Activated CD4-positive, alpha-beta T cell treated with anti-CD3 and anti-CD28 coated beads, Interleukin-2, amount 50 U/mL, for 24 hours (primary cell): ENCODE measurements at places on chromosomes 3 and 15.

DNA sequence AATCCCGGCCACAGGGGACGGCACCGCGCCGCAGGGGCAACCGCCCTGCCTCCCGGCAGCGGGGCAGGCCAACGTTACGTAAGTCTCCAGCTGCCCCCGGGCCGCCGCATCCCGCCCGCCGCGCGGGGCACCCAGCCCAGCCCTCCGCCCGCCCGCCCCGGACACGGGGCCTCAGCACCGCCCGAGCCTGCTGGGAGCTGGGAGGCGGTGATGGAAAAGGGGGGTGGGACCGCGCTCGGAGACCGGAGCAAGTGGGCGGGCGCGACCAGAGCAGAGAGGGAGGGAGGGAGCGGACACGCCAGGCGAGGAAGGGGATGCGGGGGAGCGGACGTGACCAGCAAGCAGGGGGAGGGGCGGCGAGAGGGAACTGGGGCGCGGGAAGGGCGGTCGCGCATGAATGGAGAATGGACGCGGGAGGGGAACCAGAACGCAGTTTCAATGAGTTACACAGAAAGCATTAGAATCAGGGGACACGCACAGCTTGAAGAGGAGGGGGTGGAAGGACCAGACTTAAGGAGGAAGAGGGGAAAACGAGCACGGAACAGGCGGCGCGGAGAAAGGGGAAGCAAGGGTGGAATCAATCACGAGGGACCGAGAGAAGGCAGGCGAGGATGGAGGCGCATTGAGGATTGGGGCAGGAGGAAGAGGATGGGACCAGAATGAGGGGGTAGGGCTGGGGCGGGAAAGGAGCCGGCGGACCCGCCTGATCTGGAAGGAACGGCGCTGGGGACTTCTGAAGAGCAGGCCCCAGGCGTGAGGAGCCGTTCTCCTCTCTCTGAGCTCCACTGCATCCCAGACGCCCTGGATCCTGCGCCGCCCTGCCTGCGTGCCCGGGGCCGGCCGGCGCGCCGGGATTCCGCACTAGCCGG, 559 bp downstream of the PKM start:
- DNase-seq: peak; percentile 72

DNA sequence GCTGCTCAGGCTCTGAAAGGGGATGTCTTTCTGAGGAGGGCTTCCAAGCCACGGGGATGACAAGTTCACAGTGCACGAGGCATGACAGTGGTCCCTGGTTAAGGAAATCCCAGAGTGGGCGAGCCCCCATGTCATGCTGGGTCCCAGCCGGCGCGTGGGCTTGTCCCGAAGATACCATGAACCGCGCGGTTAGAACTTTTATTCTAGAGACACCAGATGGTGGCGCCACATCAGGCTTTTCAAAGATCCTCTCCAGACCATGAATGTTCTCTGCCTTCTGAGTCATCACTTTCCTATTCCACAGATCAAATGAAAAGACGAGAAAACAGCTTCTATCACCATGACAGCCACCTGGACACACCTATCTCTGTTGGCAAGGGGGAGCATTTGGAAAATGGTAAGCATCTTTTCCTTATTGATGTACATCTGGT, 227.8 kb upstream of the LYSMD4 start:
- DNase-seq: peak; percentile 8

GRCh38 chr3:175287361-175287963, 428.3 kb downstream of the NAALADL2 start:
- no peak for DNase-seq

DNA sequence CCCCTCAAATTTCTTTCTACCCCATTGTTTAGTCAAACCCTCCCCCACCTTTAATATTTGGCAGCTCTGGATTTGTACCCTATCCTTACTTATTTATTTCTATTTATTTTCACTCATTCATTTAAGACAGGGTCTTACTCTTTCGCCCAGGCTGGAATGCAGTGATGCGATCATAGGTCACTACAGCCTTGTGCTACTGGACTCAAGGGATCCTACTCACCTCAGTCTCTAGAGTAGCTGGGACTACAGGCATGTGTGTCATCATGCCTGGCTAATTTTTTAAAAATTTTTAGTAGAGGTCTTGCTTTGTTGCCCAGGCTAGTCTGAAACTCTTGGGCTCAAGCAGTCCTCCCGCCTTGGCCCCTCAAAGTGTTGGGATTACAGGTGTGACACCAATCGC, 35.4 kb downstream of the ARIH1 start:
- no peak for DNase-seq

DNA sequence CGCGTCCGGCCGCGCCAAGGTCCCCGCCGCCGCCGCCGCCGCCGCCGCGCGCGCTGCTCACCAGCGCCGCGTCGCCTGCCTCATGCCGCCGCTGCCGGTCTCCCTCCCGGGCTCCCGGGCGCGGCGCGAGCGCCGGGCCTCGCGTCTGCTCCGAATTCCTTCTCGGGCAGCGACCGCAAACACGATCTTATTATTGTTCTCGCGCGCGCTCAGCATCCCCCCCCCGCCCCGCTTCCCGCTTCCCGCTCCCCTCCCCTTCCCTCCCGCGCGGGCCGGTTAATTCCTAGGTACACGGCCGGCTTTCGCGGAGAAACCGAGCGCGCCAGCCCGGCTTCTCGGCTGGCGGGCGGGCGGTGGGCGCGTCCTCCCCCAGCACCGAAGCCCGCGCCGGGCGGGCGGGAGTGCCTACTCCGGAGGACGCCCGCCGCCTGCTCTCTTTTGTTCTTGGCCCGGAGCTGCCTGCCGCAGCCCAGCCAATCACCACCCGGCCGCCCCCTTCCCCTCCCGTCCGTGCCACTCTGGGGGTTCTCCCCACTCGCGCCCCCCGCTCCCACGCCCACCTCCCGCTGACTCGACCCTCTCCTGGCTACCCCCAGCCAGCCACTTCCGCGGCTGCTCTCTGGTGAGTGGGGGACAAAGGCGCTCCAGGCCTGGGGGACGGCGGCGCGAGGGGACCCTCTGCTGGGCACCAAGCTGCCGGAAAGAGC, at the start of gene HDGFL3:
HDGFL3 (minus strand) TSS at position 164 of the 707 bp plus-strand sequence. CDS start 409 bp downstream, outside the sequence.
- no peak for DNase-seq

DNA sequence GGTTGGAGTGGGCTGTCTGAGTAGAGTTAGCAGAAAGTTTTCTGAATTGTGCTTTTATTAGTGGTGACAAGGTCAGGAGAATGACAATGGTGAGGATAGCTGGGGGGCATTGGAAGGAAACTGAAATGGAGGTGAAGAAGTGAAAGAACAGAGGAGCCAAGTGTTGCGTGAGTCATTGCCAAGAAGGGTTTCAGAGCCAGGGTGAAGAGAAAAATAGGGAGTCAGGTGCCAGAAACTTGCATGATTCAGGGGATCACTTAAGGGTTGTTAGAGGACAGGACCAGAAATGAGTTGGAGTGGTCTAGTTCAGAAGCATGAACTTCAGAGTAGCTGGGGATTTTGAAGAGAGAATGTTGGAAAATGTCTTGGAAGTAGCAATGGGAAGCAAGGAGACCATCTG, 86.0 kb upstream of the GALNT15 start:
- no peak for DNase-seq

GRCh38 chr15:32953533-32953910, 235.7 kb downstream of the GREM1 start:
- DNase-seq: no peak

GRCh38 chr3:123618768-123619484, 34.1 kb upstream of the HACD2 start:
- no peak for DNase-seq

- DNase-seq: no peak
Observed at GRCh38 chr15:36075333-36075732, 504.1 kb upstream of the CDIN1 start.

DNA sequence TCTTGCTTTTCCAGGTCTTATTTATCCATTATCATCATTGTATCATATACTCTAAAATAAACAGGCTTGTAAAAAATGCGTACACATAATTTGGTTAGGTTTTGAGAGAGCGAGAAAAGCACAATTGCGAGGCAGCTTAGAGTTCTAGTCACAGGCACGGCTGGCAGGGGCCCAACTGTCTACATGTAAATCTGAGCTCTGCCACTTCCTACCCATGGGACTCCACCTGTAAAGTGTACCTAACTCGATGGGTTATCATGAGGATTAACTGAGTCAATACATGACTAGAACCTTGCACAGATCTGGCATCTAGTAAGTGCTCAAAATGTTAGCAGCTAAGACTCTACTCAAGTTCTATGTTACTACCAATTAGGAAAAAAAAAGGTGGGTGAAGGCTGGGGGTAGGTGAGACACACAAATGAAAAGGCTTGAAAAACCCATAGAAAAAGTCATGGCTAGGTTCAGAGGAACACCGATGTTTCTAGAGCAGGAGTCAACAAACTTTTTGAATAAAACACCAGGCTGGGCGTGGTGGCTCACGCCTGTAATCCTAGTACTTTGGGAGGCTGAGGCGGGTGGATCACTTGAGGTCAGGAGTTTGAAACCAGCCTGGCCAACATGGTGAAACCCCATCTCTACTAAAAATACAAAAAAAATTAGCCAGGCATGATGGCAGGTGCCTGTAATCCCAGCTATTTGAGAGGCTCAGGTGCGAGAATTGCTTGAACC, 36.2 kb downstream of the GLB1 start:
- peak; percentile 60 for DNase-seq

GRCh38 chr15:50135031-50135551, 16.1 kb upstream of the ATP8B4 start:
- no peak for DNase-seq

GRCh38 chr15:44381236-44381635, 46.2 kb upstream of the CTDSPL2 start:
- no peak for DNase-seq

DNA sequence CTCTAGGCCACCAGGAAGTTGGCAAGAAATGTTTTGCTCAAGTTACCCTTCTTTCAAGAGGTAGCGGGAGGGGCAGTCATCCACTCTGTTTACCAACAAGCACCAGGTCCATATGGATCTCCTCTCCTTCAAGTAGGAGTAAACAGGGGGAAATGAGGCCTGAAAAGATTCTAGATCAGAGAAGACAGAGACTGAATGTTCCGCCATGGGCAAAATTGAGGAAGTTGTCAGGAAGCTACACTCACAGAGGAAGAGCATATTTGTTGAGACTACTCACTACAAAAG, 81.6 kb downstream of the KLF15 start:
- no peak for DNase-seq

GRCh38 chr3:124419303-124419702, 310.9 kb upstream of the UMPS start:
- no peak for DNase-seq

- DNase-seq: no peak
Observed at GRCh38 chr15:29674661-29675533, 147.4 kb downstream of the TJP1 start.

- no peak for DNase-seq
Observed at GRCh38 chr3:56796202-56796601, 5.5 kb downstream of the ARHGEF3 start.

DNA sequence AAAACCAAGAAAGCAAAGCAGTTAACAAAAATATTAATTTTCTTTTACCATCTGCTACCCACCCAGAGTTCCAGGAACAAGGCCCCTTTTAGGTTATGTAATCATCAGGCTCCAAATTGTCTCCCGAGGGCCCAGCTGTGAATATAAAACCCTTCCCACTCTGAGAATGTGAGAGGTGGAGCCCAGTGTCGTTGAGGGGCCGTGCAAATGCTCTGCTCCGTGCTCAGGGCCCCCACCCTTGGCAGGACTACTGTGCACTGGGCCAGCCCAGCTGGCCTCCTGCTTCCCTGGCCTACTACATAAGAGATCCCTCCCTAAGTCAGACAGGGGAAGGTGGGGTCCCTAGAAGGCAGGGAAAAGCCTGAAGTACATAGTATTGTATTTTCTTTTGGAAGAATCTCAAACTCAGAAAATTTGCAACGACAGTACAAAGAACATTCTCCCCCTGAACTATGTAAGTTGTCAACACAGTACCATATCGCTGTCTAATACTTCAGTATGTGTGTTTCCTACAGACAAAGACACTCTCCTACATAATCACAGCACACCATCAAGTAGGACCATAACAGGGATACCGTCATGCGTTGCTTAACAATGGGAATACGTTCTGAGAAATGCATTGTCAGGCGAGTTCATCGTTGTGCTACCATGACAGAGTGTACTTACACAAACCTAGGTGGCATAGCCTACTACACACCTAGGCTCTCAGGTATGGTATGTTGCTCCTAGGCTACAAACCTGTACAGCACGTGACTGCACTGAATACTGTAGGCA, 4.4 kb upstream of the CLEC3B start:
- no peak for DNase-seq

DNA sequence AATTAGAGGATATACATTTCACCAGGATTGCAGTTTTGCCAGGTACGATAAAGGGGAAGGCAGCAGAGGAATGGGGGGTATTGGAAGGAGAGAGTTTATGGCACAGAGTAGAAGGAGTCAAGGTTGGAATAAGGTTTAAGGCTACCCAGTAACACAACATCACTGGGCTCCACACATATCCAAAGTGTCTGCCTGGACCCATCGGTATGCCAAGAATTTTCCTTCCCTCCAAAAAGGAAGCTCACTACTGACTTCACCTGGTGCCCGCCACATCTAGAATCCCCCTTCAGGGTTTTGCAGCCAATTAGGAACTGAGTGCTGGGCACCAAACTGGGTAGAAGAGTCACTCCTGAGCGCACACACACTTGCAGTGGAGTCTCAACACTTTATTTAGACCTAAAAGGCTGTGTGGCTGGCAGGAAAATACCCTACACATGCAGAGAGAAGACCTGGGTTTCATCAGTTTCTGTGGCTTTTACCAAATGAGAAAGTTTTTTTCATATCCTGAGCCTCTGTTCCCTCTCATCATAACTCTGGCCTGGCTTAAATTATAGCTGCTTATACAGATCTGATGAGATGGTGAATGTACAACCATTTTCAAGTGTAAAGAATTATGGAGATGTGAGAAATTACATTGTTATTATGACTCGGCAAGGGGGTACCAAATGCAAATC, 190.8 kb upstream of the LPP start:
- DNase-seq: no peak

DNA sequence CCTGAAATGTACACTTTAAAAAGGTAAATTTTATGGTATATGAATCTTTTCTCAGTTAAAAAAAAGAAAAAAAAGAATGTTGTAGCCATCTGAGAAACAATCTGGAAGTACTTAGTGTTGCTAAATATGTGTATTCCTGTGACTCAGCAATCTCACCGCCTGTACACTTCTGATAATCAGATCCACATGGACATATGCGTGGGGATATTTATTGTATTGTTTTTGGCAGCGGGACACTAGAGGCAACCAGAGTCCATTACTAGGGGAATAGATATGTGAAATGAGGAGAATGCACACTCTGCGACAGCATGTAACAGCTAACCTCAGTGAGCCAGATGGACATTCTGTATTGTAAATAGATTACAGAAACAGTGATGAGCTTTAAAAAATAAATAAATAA, 65.4 kb downstream of the AQP9 start:
- no peak for DNase-seq

- no peak for DNase-seq
Observed at GRCh38 chr3:24981924-24982323, 446.1 kb upstream of the RARB start.

GRCh38 chr3:62705721-62706120, 169.5 kb downstream of the CADPS start:
- DNase-seq: no peak

- DNase-seq: no peak
Observed at GRCh38 chr3:77042343-77042742, 2.4 kb downstream of the ROBO2 start.
